ENCODE measurements at places on chromosomes 6 and 20. TPM values are rescaled to one million over a fixed set of nuclear protein-coding genes. Genes with fewer than 3 reads are reported as not detected.

Gene TSPO2
- polyA plus RNA-seq = 2.3 TPM

Gene SAMD3
- polyA plus RNA-seq = 3.6 TPM

Gene ZNF831
- 0.31 TPM for polyA plus RNA-seq

DNA sequence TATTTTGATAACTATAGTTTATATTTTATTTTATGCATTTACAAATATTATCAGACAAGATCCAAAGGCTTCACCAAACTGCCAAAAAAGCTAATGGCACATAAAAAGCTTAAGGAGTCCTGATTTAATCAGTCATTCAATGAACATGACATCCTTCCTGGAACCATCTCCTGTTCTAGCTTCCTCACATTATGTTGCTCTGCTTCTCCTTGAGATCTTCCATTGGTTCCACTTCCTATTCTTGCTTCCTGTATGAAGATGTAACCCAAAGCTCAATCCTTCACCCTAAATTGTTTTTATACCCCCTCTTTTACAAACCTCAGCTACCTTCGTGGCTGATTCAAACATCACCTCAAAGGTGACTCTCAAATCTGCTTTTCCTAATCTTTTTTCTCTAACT, 4.5 kb upstream of the BRD2 start:
- DNase-seq = no peak
- no peak overlapping the region for H3K27ac ChIP-seq
- no peak overlapping the region for H3K4me3 ChIP-seq
- peaks cover 5% of the 10 kb centered on the region for H3K4me1 ChIP-seq
- no peaks in the 10 kb centered on the region for H3K36me3 ChIP-seq

GRCh38 chr20:2751347-2751877, 49.0 kb downstream of the CPXM1 start:
- peaks cover 87% of the 10 kb centered on the region for H3K27me3 ChIP-seq
- H3K27ac ChIP-seq = no peak overlapping the region
- no peak for DNase-seq
- H3K4me3 ChIP-seq = no peak overlapping the region

- H3K27me3 ChIP-seq = peaks cover 3% of the 10 kb centered on the region
- H3K27ac ChIP-seq = no peak overlapping the region
- DNase-seq = no peak
- H3K4me1 ChIP-seq = no peaks in the 10 kb centered on the region
These were observed 218.2 kb upstream of the RNF24 start for GRCh38 chr20:4233520-4233919.

GRCh38 chr20:48619126-48620101, 208.4 kb downstream of the PREX1 start:
- peaks cover 3% of the 10 kb centered on the region for H3K27me3 ChIP-seq
- DNase-seq = no peak
- peaks cover 7% of the 10 kb centered on the region for H3K4me1 ChIP-seq

- DNase-seq = no peak
- H3K4me1 ChIP-seq = peaks cover 4% of the 10 kb centered on the region
- H3K27ac ChIP-seq = no peak overlapping the region
- H3K4me3 ChIP-seq = no peak overlapping the region
These were observed 22.3 kb upstream of the AVP start for GRCh38 chr20:3106658-3107463.

DNA sequence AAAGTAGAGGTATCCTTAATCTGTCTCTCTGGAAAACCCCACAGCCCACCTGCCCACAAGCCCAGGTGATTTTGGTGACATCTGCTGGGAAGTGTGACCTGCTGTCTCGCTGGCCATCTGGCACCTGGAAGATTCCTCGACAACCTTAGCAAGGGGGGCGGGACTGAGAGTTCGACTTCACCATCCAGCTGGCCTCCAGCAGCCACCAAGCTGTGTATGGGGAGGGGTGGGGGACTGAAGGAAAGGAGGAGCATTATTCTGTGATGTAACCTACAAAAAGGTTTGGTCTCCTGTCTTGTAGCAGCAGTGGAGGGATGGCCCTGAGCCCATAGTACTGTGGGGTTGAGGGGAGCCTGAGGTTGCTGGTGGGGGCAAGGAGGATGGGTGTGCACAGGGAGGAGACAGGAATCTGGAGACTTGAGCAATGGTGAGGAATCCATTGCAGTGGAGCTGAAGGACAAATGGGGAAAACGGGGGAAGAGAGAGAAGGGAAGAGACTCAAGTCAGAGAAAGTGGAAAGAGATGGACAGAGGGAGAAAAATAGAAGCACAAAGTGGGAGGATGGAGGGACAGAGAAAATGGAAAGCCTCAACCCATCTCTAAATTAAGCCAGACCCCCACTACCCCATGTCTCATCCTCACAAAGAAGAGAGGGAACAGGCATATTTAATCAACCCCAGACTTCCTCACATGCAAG, 4.0 kb downstream of the LY6G6F start:
- H3K36me3 ChIP-seq = no peaks in the 10 kb centered on the region
- DNase-seq = peak; percentile 21

- H3K27me3 ChIP-seq = no peaks in the 10 kb centered on the region
- DNase-seq = peak; percentile 15
- H3K27ac ChIP-seq = no peak overlapping the region
- H3K4me3 ChIP-seq = no peak overlapping the region
- no peaks in the 10 kb centered on the region for H3K36me3 ChIP-seq
These were observed 79.4 kb upstream of the SCAF8 start for GRCh38 chr6:154653853-154654252.

GRCh38 chr20:50574108-50574507, 63.9 kb downstream of the PTPN1 start:
- H3K4me3 ChIP-seq = no peak overlapping the region
- no peak overlapping the region for H3K27ac ChIP-seq
- DNase-seq = no peak
- H3K36me3 ChIP-seq = peaks cover 65% of the 10 kb centered on the region
